ENCODE measurements at places on chromosomes 11 and 22. TPM values are rescaled to one million over a fixed set of nuclear protein-coding genes. Genes with fewer than 3 reads are reported as not detected.

CSF2RB gene
- polyA plus RNA-seq: 2.6 TPM

FAM83F gene
- polyA plus RNA-seq: 1.8 TPM

POTEH gene
- not detected for polyA plus RNA-seq

TBX10 gene
- polyA plus RNA-seq: not detected

ATL3 gene
- 21.7 TPM for polyA plus RNA-seq

MAJIN gene
- 1.3 TPM for polyA plus RNA-seq

ST14 gene
- polyA plus RNA-seq: 30.1 TPM

Data from left renal pelvis (tissue), 4 donors.